ENCODE measurements at places on chromosomes 16 and 17.

- DNase-seq: no peak
These were observed 3.6 kb downstream of the IRF8 start for GRCh38 chr16:85902366-85903155.

DNA sequence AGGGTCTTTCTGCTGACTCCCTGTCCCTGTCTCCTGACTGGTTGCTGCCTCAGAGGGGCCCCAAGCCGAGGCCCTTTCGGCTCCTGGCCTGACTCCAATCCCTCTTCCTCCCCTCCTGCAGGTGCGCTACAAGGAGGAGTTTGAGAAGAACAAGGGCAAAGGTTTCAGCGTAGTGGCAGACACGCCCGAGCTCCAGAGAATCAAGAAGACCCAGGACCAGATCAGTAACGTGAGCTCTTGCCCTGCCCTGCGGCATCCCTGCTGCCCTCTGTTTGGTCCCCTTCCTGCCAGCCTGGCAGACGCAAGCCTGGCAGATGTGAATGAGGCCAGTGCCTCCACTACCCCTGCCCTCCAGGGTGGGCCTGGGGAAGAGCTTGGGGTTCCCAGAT lies 27.1 kb upstream of the LASP1NB start:
- peak; percentile 21 for DNase-seq

DNA sequence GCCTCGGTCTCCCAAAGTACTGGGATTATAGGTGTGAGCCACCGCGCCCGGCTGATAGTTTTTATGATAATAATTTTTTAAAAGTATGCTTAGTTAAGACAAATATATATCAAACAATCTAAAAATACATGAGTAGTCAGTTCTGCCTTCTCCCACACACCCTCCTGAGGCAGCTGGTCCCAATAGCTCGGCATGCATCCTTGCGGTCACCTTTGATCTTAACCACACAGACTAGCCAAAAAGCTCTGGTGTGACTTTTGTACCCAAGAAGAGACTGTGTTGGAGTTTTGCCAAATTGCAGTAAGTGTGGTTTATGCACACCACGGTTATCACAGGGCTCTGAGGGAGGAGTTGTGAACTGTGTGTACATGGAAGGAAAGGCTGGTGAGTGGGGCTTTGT lies 25.6 kb downstream of the ATP6V0A1 start:
- peak; percentile 59 for DNase-seq

DNA sequence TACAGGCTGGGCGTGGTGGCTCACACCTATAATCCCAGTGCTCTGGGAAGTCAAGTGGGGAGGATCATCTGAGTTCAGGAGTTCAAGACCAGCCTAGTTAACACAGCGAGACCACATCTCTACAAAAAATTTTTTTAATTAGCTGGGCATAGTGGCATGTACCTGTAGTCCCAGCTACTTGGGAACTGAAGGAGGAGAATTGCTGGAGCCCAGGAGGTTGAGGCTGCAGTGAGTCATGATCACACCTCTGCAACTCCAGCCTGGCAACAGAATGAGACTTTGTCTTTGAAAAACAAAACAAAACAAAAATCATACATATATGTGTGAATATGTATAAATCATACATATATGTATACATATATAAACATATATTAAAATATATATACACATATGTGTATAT lies 54.1 kb upstream of the MARCHF10 start:
- DNase-seq: no peak

- DNase-seq: no peak
These were observed 15.1 kb downstream of the CACNG5 start for GRCh38 chr17:66849851-66850580.

DNA sequence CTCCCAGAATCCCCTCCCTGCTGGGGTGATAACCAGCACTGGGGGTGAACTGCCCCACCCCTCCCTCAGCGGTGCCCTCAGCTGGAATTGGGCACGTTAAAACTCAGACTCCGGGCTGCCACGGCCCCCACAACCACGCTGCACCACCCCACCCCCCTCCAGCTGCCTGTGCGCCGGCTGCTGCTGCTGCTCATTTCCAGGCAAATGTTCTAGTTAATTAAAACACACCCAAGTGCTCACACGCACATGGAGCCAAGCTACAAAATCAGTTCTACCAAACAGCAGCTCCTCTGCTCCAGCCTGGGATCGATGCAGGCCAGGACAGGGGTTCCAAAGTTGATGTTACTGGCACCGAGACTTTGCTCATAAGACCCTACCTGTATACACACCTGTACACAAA lies 180.5 kb downstream of the ZNF423 start:
- DNase-seq: no peak

- no peak for DNase-seq
These were observed 21.3 kb downstream of the ZNF423 start for GRCh38 chr16:49834531-49835151.

All from stimulated activated CD4-positive, alpha-beta T cell treated with anti-CD3 and anti-CD28 coated beads, Interleukin-2, amount 100 ng/mL, for 48 hours (primary cell).